CD8-positive, alpha-beta T cell (primary cell): ENCODE measurements at places on chromosomes 7 and 10.

- no peak for DNase-seq
These were observed 36.3 kb downstream of the CADPS2 start for GRCh38 chr7:122849957-122850328.

DNA sequence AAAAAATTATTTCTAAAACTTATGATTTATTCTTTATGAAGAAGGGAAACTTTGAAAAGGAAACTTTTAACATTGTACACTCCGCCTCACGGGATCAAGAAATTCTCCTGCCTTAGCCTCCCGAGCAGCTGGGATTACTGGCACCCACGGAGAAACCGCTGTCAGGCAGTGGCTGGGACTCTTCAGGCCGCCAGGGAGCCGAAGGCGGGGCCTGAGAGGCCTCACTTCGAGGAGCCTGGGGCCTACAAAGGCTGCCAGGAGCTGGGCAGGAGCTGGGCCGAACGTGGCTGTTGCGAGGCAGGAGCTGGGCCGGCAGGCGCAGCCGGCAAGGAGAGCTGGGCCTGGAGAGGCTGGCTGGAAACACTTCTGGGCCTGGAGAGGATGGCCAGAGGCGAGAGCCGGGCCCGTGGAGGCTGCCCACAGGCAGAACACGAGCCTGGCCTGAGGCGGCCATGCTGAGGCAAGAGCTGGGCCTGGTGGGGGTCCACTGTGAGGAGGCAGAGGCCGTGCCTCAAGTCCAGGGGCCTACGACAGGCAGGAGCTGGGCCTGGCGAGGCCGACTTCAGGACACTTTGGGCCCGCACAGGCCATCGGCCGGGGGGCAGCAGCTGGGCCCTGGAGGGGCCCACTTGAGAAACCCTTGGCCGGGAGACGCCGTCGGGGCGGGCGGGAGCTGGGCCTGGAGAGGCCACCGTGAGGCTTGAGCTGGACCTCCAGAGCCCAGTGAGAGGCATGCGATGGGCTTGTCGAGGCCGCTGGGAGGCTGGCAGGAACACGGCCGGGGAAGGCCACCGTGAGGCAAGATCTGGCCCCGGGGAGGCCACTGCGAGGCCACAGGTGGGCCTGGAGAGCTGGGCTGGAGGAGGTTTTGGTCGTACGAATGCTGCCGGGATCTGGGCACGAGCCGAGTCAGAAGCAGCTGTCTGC, 23.7 kb downstream of the MDH2 start:
- no peak for DNase-seq

GRCh38 chr7:112036071-112036470, 170.1 kb downstream of the DOCK4 start:
- DNase-seq, result no peak

GRCh38 chr7:149220534-149220933, 18.9 kb upstream of the ZNF212 start:
- no peak for DNase-seq

DNA sequence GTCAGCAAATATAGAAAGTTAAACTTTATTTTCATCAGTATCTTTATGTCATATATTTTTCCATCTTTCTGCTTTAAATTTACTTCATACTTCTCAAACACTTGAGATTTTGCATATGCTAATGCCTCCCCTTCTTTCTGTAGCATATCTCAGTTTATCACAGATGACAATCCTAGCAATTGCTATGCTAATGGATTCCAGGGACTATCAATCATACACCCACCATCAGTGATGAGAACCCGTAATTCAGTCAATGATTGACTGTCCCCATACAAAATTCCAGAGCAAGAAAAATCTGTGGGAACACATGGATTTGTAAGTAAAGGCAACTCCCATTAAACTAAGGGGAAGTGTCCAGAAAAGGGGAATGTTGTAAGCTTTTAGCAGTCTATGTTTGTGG, 432.4 kb upstream of the SEMA3D start:
- DNase-seq, result no peak

GRCh38 chr10:34347131-34347530, 468.0 kb downstream of the PARD3 start:
- DNase-seq, result no peak

DNA sequence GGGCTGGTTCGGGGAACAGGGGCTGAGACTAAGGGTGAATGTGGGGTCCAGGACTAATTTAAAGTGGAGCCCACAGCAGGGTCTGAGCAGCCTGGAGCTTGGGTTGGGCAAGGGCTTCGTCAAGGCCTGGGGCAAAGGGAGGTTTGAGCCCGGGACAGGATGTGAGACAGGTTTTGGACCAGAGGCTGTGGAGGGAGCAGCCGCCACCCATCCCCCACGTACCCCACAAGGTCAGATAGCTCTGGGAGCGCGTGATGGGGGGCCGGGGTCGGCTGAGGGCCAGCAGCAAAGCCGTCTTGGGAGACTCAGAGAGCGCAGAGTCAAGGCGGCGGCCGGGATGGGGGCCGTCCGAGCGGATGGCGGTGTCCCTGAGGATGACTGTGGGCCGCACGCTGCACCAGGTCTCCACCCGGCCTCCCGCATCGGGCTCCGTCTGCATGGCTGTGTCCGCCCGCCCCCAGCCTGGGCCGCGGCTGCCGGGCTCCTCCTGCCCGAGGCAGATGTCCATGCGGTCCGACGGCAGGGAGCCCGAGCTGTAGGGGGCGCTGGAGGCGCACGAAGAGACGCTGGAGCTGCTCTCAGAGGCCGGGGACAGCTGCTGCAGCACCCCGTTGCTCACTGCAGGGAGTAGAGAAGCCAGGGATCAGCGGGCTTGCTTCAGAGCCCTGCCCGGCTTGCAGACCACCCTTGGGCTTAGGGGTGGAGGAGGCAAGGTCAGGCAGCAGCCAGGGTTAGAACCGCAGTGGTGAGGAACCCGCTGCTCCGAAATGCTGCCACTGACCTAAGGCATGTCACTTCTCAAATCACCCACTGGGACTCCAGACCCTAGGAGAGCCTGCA, 12.1 kb downstream of the PDZD7 start:
- DNase-seq, result peak; percentile 75

DNA sequence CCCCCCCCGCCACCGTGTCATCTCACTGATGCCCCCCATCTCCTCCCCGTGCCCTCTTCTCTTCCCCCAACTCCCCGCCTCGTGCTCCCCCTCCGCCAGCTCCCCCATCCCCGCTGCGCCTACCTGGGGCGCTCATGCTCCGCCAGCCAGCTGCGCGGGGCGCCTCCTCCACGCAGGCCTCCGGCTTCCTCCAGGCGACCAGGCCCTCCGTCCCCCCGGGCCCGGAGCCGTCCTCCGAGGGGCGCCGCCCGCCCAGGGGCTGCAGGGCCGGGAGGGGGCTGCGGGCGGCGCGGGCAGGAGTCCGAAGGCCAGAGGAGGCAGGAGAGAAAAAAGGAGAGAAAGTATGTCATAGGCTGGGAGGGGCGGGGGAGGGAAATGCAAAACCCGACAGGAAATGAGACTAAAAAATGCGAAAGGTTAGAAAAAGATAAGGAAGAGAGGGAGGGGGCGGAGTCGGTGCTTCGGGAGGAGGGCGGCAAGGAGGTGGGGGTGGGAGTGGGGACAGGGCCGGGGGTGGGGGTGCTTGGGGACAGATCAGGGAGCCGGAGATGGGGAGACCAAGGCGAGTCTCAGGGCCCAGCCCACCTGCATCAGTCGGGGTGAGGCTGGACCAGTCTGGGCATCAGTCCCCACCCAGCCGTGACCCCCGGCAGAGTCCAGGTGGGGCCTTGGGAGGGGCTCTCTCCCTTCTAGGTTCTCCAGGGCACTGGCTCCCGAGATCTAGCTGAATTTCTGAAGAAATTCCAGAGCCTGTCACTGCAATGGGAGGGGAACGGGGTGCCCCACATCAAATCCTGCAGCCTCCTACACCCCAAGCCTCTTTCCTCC, at the start of gene CARD11:
Gene CARD11 (minus strand): TSS at position 324 of the 828 bp plus-strand sequence. CDS start 85,361 bp downstream, outside the sequence.
- peak; percentile 13 for DNase-seq

DNA sequence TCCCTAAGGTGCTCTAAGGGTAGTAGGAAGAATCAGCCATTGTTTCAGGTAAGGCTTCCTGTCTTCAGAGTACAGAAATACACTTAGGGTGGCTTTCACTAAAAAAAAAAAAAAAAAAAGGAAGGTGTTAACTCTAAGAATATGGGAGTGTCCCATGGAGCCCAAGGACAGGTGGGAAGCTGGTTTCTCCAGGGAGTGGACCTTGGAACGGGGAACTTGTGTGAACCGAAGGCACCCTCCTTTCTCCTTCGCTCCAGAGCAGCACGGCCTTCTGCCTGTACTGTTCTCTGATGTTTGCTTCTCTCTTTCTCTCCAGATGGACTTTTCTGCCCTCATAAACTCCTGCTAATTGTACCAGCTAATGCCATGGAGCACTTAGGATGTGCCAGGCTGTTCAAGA, 6.2 kb downstream of the OPALIN start:
- DNase-seq, result no peak

DNA sequence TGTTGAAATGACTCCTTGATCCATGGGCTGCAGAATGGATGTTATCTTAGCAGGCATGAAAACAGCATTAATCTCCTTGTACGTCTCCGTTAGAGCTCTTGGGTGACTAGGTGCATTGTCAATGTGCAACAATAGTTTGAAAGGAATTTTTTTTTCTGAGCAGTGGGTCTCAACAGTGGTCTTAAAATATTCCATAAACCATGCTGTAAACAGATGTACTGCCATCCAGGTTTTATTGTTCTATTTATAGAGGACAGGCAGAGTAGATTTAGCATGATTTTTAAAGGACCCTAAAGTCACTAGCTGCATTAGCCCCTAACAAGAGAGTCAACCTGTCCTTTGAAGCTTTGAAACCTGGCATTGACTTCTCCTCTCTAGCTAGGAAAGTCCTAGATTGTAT, 64.0 kb downstream of the NRF1 start:
- no peak for DNase-seq

DNA sequence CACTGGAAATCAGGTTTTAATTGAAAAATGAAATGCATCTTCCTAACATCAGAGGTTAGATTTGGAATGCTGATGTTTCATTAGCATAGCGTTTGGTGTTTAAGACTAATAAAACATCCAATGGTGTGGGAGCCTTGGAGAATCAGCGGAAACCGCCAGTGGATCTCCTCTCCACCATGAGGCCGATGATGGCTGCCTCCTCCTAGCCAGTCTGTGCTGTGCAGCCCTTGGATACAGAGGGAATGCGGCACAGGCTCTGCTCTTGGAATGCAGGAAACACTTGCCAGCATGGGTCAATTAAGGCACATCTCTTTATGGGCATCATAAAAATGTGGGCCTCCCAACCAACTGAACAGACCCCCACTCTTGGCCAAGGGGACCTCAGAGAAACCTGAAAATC, 259.9 kb downstream of the GLRX3 start:
- no peak for DNase-seq

DNA sequence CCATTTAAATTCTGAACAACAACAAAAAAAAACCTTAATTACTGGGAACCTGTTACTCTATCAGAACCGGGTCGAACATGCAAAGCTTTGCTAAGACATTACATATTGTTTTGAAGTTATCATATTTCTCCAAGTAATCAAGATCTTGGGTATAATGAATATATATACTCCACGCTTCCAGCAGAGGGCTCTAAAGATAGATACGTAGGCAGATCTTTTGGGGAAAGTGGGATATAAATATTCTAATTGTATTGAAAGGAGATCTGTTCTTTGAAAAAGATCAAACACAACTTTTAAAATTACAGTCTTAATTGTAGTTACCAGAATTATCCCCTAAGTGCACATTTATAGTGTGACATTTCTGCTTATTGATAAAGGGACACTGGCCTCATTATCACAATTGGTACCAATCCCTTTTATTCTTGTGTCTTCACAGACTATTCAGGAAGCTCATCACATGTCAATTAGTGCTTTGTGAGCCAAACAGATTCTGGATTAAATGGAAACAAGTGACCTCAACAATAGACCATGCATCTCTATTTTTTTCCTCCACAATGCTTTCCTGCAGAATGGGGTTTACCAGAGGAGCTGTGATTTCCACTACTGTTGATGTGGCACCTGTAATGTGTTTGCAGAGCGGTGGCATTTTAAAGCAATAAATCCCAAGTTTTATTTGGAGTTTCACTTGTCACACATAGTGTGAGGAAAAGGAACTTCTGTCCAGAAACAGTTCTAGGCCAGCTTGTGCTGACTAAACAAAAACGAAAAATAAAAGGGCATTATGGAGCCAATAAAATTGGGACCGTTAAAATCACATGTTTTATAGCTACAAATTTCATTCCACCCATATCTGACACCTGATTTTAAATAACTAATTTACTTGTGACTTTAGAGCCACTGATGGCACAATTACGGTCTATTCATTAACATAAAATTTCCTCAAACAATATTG, 122.4 kb downstream of the CTTNBP2 start:
- no peak for DNase-seq

DNA sequence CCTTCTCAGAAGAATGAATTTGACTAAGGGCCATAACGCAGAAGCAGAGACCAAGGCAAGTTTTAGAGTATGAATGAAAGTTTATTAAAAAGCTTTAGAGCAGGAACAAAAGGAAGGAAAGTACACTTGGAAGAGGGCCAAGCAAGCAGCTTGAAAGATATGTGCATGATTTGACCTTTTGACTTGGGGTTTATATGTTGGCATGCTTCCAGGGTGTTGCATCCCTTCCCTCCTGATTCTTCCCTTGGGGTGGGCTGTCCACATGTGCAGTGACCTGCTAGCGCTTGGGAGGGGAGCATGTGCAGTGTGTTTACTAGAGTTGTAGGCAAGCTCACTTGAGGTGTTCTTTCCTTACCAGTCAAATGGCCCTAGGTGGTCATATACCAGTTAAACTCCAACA, 37.9 kb upstream of the LRRN3 start:
- DNase-seq, result no peak

- no peak for DNase-seq
These were observed 18.3 kb upstream of the PPIF start for GRCh38 chr10:79328737-79329504.

DNA sequence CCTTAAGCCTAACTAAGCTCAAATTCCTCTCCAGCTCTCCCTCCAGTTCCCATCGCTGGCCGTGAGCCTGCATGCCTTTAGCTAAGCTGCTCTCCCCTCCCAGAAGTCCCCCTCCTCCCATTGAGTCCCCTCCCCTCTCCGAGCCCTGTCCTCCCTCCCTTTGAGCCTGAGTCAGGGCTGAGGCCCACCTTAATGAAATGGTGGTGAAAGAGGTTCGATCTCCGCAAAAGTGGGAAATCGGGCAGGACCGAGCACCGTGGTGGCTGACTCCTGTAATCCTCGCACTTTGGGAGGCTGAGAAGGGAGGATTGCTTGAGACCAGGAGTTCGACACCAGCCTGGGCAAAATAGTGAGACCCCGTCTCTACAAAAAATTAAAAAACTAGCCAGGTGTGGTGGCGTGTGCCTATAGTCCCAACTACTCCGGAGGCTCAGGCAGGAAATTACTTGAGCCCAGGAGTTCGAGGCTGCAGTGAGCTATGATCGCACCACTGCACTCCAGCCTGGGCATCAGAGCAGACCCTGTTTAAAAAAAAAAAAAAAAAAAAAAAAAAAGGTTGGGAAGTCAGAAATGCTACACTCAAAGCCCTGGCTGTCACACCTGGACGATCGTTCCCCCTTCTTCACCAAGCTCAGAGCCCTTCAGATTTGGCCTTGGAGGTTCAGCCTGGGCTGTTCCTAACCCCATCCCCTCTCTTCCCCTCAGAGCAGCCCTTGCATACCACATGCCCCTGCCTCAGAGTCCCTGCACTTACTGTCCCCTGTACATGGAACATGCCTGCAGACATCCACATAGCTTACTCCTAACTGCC, 995 bp upstream of the CLDN3 start:
- no peak for DNase-seq

- DNase-seq, result no peak
These were observed 39.2 kb upstream of the FZD9 start for GRCh38 chr7:73394422-73394821.
